ENCODE measurements at places on chromosomes 1 and 21.

GRCh38 chr1:6386371-6386949 is 7.1 kb downstream of the ACOT7 start:
- DNase-seq = no peak

DNA sequence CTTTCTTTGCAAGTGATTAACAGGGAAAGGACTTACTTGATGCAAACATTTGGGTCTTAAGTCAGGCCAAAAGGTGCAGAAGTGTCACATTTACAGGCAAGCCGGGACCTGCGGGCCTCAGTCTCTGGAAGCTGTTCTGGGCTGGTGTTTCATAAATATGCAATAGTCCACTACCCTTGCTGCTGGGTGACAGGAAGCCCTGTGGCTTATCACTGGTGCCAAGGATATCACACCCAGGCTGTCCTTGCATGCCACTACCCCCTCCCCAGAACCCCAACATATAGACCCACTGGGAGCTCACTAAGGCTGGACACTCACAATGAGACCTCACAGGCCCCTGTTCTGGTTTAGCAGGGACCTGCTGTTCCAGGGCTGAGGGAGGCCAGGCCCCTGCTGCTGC is 3.4 kb upstream of the LEFTY2 start:
- DNase-seq = no peak

GRCh38 chr21:42533306-42533962 is 19.8 kb downstream of the SLC37A1 start:
- no peak for DNase-seq

GRCh38 chr1:180898441-180899219 is 14.1 kb upstream of the KIAA1614 start:
- DNase-seq = no peak

DNA sequence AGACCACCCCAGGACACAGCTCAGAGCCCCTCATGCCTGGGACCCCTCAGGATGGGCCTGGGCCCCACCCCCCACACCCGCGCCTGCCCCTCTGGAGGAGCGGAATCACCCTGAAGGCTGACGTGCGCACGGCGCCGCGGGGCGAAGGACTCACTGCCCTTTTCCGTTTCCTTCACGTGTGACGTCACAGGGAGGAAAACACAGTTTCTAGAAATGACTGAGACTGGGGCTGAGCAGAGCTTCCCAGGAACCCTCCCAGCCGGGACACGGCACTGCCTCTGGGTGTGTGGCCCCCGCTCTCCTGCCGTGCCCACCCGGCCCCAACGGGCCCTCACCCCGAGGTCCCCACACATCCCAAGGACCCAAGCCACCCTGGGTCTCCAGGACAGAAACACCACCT is 5.4 kb upstream of the TNFRSF4 start:
- DNase-seq = no peak

DNA sequence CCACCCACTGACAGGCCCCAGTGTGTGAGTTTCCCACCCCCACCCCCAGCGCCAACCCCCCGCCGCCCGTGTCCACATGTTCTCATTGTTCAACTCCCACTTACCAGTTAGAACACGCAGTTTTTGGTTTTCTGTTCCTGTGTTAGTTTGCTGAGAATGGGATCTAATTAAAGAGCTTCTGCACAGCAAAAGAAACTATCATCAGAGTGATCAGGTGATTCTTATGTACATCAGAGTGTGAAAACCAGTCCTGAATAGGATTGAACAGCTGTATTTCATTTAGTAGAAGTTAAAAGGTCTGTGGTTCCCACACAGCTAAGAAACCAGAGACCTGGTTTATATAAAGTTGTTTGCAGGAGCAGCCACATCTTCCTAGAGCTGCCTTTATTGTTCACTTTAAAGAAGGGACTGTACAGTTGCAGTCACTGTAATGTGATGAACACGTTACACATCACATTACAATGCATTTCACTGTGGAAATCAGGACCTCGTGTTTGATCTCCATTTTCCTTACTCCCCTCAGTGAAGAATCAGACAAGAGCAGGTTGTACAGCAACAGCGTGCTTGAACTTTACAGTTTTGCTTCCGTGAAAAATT is 1.2 kb downstream of the GBP6 start:
- no peak for DNase-seq

DNA sequence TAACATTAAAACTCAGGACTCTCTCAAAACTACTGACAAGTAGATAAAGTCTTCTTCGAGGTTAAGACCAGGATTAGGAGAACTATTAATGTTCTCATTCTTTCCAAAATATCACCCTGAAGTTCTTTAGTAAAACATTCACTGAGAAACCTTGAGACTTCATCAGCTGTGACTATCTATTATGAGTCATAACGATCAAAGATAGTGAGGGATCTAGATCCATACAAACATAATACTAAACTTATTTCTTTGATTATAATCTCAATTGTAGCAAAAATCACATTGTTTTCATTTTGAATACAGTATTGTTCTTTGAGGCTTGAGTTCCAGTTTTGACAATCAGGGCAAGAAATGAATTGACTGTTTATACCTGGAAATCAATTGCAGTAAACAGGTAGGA is 11.1 kb downstream of the PYHIN1 start:
- DNase-seq = no peak

GRCh38 chr1:160669276-160669675 is 22.4 kb upstream of the SLAMF1 start:
- DNase-seq = no peak

GRCh38 chr1:19532519-19532918 is 47.2 kb upstream of the CAPZB start:
- no peak for DNase-seq

DNA sequence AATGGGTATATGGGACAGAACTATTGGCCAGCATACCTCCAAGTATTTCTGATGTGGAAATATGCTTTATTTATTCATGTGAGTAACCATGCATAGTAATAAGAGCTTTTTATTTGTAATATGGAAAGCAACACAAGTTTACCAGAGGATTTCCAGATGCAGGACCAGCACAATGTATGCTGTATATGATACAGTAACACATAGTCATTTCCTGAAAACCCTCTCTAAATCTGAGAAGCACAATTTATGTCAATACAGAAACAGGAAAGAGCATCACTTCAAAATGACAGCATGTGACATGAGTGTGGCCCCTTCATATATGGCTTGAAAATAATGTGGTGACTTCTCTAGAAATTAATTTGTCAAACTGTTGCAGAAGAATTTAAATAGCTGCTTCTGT is 1134.7 kb upstream of the ADGRL2 start:
- no peak for DNase-seq

GRCh38 chr1:15833069-15833679 is 14.3 kb upstream of the SPEN start:
- DNase-seq = no peak

DNA sequence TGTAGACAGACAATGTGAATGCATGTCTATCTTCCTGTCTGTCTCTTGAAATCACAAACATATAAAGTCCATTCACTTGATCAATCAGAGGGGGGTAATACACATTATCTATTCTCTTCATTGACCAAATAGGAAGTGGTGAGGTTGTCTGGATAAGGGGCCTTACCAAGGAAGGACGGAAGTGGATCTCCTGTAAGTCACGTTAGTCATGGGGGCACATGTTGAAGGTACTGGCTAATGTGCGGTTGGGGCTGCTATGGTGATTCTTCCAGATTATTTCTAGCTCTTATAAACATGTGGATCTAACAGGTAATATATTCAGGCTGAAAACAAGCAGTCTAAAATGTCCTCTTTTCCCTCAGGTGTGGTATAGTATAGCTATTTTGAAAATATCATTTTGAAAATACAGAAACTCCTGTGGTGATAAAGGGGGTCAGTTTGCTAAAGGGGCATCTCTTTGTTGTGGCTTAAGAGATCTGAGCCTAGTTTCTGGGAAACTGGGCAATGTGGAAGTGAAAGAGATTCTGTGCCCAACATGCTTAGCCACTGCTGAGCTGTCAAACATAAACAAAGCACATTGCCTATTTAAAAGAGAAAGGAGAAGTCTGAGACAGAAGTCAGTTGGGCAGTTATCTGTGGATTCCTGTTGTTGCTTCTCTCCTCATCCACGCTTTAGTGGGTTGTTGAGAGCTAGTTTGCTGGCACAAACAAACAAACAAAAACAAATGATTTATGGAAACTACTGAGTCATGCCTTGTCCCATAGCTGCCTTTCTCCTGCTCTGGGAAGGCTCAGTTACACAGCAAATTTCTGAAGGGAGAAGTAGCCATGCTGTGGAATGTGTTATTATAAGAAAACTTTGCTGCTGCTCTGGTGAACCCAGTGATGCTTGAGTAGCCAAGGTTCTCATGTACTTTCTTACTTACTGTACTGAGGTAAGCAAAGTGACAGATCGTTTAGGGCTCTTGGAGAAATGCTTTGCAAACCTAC is 166.9 kb downstream of the HLX start:
- peak; percentile 55 for DNase-seq

DNA sequence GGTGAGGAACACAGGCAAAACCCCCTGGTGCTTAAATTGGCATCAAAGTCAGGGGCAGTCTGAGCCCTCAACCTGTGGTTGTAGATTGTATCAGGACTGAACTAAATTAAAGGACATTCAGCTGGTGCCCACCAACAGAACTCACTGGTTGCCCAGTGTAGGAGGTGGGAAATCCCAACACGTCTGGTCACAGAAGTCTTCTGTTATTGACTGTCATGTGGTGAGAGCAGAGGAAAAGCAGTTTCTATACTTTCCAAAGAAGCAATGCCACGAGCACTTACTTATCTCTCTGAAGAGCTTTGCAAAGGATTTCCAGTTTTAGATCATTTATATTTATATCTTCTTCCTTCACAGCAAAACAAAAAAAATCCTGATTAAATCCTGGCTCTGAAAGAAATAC is 15.0 kb upstream of the ACTA1 start:
- no peak for DNase-seq

DNA sequence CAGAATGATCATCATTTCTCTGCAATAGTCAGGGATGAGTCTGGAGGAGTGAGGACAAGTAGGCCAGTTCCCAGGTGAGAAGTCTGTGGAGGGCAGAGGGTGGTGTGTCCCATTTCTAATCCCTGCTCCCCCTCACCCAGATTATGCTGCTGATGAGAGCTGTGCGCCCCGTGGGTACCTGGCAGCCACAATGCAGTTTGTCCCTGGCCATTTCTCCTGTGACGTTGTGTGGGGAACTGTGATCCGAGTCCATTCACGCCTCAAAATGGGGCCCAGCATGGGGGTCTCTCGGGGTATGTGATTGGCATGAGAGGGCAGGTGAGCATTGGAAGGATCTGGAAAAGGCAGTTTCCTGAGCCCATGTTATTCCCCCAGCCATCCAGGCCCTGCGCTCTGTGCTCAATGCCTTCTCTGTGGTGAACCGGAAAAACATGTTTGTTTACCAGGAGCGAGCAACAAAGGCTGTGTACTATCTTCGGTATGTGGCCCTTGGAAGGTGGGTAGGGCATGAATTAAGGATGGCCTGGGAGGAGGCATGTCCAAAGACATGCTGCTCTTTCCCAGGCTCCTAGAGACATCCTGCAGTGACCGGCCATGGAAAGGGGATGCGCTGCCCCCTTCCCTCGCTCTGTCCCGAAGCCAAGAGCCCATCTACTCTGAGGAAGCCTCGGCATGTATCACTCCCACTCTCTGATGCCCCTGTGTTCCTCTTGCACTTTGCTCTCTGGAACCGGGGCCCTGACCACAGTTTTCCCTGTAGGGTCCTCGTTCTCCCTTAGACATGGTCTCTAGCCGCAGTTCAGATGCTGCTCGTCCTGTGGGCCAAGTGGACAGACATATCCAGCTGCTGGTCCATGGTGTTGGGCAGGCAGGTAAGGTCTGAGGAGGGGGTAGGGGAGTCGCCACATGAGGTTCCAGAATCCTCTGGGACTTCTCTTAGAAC is 16.4 kb downstream of the HYI start:
- no peak for DNase-seq

- DNase-seq = peak; percentile 50
Observed at GRCh38 chr21:25640202-25640942, 1.3 kb downstream of the JAM2 start.

- DNase-seq = no peak
Observed at GRCh38 chr1:230191855-230192254, 124.8 kb downstream of the GALNT2 start.

DNA sequence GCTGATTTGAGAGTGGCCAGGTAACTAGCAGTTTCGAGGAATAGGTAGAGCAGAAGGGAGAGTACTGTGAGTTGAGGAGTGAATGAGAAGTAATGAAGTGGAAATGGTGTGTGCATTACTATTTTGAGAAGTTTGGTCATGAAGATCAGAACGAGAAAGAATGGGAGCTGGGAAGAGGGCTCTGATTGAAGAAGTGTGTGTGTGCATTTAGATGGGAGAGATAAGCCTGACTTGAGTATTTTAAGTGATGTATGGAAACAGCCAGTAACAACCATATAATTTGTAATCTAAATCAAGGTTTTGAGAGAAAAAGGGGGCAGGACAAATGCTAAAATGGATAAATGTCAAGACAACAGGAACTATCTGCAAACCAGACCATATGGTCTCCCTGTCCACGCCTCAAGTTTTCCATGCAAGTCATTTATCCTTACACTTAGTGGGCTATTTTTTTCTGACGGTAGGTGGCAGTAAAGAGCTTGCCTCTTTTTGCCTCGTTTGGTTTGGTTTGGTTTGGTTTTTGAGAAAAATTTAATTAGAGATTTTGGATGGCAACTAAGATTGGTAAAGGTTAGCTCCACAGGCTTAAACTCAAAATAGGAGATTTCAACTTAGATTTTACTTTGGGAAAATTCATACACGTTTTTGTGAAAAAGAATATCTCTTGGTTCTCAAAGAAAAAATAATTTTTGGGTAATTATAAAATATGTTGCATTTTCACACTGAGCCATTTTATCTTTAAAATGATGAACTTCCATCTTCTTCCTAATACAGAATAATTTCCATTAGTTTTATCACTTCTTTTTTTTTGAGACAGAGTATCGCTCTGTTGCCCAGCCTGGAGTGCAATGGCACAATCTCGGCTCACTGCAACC is 9.5 kb upstream of the B3GALNT2 start:
- DNase-seq = peak; percentile 39

- DNase-seq = no peak
Observed at GRCh38 chr1:41723786-41724185, 194.9 kb downstream of the HIVEP3 start.

GRCh38 chr1:225707824-225708223 is 54.9 kb upstream of the ENAH start:
- DNase-seq = no peak

All from GM13977 (cell line).